T-helper 1 cell treated with Interleukin-12 subunit alpha and Interleukin-12 subunit beta and Interleukin-4 antibody, amounts not matched to agents 30 ng/mL and 1 ng/mL, for 36 hours (primary cell): ENCODE measurements at places on chromosomes 7 and 10. TPM values are rescaled to one million over a fixed set of nuclear protein-coding genes. Genes with fewer than 3 reads are reported as not detected.

SGCE gene
- 0.32 and 0.46 TPM in 2 replicates for total RNA-seq

VCL gene
- total RNA-seq: 38.2 and 40.9 TPM in 2 replicates

EPO gene
- not detected in 2 replicates for total RNA-seq

PRSS1 gene
- not detected in 2 replicates for total RNA-seq

KLF14 gene
- not detected in 2 replicates for total RNA-seq

SPDYE3 gene
- total RNA-seq: not detected in 2 replicates

ELFN1 gene
- total RNA-seq: 0.10 and 0.17 TPM in 2 replicates

MORN4 gene
- total RNA-seq: 1.1 and 1.3 TPM in 2 replicates

GOT1 gene
- 30.2 and 30.9 TPM in 2 replicates for total RNA-seq

HOXA11 gene
- total RNA-seq: not detected in 2 replicates

PHKG1 gene
- 1.5 and 2.0 TPM in 2 replicates for total RNA-seq

ENKUR gene
- 0.12 and 0.20 TPM in 2 replicates for total RNA-seq

PPP1R17 gene
- not detected in 2 replicates for total RNA-seq

CALHM3 gene
- 0.20 TPM in 1 of 2 replicates, not detected in the other for total RNA-seq

ASB10 gene
- not detected in 2 replicates for total RNA-seq

C10orf67 gene
- total RNA-seq: 0.20 TPM in 2 replicates

GIMAP1 gene
- 27.2 and 27.3 TPM in 2 replicates for total RNA-seq

IDI2 gene
- total RNA-seq: not detected in 2 replicates

TFR2 gene
- total RNA-seq: 9.8 and 10.9 TPM in 2 replicates

ASAH2 gene
- total RNA-seq: 2.0 and 2.3 TPM in 2 replicates

CYP26A1 gene
- total RNA-seq: not detected in 2 replicates

MDFIC gene
- total RNA-seq: 75.2 and 81.9 TPM in 2 replicates

NOS3 gene
- 10.5 and 12.1 TPM in 2 replicates for total RNA-seq

CTAGE4 gene
- 0.49 and 1.0 TPM in 2 replicates for total RNA-seq

TMEM184A gene
- not detected in 2 replicates for total RNA-seq
